ENCODE measurements at places on chromosomes 1 and 21.

DNA sequence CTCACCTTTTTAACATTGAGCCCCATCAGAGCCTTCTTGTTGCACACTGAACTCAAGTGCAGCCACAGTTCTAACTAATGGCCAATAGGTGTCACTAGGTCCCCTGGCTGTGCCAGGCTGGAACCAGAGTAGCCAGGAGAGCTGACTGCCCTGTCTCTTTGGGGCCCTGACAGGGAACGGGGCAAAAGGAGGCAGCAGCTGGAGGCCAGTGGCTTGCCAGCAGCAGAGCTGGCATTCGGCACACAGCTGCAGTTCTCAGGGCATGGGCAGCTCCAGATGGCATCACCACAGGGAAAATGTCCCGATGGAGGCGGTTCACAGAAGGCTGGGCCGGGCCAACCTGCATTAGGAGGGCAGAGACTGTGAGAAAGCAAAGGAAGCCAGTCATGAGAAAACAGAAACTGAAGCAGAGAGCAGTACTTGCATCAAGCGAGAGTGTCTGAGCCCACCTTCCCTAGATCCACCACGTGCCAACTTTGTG lies 188.6 kb downstream of the FCRL5 start:
- no peak overlapping the region for H3K4me3 ChIP-seq
- no peaks in the 10 kb centered on the region for H3K36me3 ChIP-seq
- peaks cover 1% of the 10 kb centered on the region for H3K4me1 ChIP-seq
- H3K27ac ChIP-seq: no peak overlapping the region
- H3K27me3 ChIP-seq: no peaks in the 10 kb centered on the region

DNA sequence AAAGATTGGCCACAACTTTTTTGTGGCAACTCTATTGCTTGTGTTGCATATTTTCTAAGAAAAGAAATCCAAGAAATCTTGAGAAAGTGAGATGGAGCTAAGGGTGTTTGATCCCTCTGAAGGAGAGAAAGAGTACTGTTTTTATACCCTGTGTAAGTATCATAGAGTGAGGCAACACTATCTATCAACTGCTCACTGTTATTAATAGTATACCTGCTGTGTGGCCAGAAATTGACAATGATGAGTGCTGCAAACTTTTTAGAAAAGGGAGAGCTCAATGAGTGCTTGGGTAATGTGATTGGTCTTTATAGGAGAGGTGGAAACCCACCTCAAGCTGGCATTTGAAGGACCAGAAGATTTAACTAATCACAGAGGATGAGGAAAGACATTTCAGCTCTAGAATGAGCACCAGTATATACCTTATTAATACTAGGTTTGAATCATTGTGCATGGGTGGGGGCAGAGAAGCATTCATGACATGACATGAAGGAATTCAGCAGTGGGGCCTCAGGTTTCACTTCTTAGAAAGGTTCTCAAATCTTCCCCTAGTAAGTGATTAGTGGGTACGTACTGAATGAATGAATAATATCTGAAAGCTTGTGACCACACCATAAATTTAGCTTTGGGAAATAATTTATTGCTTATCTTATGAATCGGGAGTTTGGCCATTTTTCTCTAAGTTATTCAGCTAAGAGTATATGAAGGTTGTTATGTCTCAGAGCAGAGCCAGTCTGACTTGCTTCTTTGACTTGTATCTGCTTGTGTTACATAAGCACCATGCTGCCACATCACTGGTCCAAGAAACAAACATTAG lies 169.2 kb upstream of the SGIP1 start:
- no peaks in the 10 kb centered on the region for H3K4me1 ChIP-seq
- no peak overlapping the region for H3K4me3 ChIP-seq
- DNase-seq: no peak
- no peaks in the 10 kb centered on the region for H3K27me3 ChIP-seq
- no peaks in the 10 kb centered on the region for H3K36me3 ChIP-seq
- H3K27ac ChIP-seq: no peak overlapping the region

DNA sequence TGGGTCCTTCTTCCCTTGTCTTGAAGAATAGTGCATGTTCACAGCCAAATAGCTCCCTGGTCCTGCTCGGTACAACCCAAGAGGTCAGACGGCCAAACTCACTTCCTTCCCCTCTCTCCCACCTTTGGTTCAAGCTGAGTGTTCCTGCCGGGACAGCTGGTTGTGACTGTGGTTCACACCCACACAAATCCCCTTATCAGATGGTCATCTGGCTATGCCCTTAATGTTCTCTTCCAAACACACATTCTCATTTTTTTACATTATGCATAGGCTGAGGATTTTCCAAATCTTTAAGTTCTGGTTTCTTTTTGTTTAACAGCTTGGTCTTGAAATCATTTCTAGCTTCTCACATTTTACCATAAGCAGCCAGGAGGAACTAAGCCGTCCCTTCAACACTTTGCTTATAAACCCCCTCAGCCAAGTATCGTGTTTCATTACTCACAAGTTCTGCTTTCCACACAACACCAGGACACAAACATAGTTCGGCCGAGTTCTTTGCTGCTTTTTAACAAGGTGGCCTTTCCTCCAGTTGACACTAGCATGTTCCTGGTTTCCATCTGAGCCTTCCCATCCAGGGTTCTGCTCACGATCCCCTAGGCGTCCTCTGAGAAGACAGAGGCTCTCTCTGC lies 19.7 kb upstream of the TSPEAR start:
- H3K4me1 ChIP-seq: no peaks in the 10 kb centered on the region
- H3K27ac ChIP-seq: no peak overlapping the region
- no peaks in the 10 kb centered on the region for H3K27me3 ChIP-seq
- no peak overlapping the region for H3K4me3 ChIP-seq
- no peak for DNase-seq

DNA sequence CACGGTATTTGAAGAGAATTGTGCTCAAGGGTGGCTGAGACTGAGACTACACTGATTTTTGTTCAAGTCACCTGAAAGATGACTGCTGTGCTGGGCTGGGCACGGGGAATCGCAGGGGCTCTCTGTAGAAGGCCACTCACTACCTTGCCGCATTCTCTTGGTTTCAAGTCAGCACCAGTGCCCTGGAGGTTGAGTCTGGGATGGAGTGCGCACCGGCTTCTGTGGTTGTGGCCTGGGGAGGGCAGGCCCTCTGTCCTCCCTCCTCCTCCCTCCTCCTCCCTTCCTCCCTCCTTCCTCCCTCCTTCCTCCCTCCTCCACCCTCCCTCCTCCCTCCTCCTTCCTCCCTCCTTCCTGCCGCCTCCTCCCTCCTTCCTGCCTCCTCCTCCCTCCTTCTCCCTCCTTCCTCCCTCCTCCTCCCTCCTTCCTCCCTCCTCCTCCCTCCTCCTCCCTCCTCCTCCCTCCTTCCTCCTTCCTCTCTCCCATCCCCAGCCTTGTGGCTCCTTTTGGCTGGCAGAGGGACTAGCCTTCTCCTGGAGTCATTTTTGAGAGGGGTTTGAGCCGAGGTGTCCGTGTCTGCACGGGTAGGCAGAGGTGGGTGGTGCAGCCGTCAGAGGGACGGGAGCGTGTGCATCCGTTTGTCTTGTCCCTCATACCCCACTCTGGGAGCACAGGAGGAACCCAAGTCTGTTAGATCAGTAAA lies 9.5 kb downstream of the RER1 start:
- H3K4me1 ChIP-seq: peaks cover 3% of the 10 kb centered on the region
- peaks cover 86% of the 10 kb centered on the region for H3K36me3 ChIP-seq
- no peaks in the 10 kb centered on the region for H3K27me3 ChIP-seq
- H3K27ac ChIP-seq: no peak overlapping the region
- H3K4me3 ChIP-seq: no peak overlapping the region
- no peak for DNase-seq

- peak; percentile 64 for DNase-seq
- H3K27ac ChIP-seq: no peak overlapping the region
- no peaks in the 10 kb centered on the region for H3K27me3 ChIP-seq
- no peaks in the 10 kb centered on the region for H3K36me3 ChIP-seq
- no peak overlapping the region for H3K4me3 ChIP-seq
Measured at GRCh38 chr1:68421350-68421749, 28.4 kb downstream of the RPE65 start.

GRCh38 chr1:153346077-153346723 lies 2.4 kb downstream of the PGLYRP4 start:
- no peaks in the 10 kb centered on the region for H3K36me3 ChIP-seq
- H3K27me3 ChIP-seq: no peaks in the 10 kb centered on the region
- peaks cover 19% of the 10 kb centered on the region for H3K4me1 ChIP-seq
- no peak for DNase-seq

GRCh38 chr1:87603626-87604025 lies 274.9 kb downstream of the LMO4 start:
- no peak overlapping the region for H3K27ac ChIP-seq
- no peaks in the 10 kb centered on the region for H3K4me1 ChIP-seq
- no peak for DNase-seq
- H3K27me3 ChIP-seq: no peaks in the 10 kb centered on the region
- no peak overlapping the region for H3K4me3 ChIP-seq

DNA sequence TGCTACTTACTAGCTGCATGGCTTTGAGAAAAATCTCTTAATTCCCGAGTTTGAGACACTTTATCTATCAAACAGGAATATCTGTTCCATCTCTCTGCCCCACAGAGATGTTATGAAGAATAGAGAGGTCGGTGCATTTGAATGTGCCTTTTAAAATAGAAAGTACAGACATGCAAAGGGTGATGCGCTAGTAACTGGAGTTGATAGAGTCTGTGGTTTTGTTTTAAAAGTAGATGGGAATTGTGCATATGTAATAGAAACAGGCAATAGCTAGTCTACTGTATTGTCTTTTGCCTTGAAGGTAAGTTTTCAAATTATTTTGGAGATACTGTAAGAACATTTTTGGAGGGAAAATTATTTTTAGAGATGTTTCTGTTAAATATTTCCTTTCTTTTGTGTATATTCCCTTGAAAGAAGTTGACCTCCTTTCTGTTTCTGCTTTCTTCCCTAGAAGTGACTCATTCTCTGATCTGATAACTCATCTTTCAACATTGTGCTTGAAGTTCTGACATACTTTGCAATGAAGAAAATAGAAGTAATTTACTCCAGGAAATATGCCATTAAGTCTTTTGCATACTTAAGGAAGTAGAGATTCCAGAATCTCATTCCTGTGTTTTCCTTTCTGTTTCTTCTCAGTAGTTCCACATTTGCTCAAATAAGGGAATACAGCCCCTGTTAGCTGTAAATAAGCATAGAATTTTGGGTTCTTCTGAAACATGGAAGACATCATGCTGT lies 151.6 kb downstream of the SDCCAG8 start:
- H3K4me3 ChIP-seq: no peak overlapping the region
- H3K27me3 ChIP-seq: no peaks in the 10 kb centered on the region
- H3K4me1 ChIP-seq: no peaks in the 10 kb centered on the region
- H3K27ac ChIP-seq: no peak overlapping the region
- DNase-seq: peak; percentile 7
- no peaks in the 10 kb centered on the region for H3K36me3 ChIP-seq

DNA sequence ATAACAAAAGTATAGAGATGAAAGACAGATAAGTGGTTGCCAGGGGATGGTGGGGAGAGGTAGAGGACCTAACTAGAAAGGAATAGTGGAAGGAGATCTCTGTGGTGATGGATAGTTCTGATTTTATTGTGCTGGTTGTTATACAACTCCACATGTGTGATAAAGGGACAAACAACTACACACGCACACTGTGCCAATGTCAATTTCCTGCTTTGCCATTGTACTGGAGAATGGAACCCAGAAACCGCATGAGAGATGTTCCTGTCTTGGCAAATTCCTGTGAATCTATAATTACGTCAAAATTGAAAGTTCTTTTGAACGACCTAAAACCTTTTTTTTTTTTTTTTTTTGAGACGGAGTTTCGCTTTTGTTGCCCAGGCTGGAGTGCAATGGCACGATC lies 11.0 kb downstream of the TNFRSF9 start:
- H3K27ac ChIP-seq: no peak overlapping the region
- H3K36me3 ChIP-seq: no peaks in the 10 kb centered on the region
- no peak overlapping the region for H3K4me3 ChIP-seq

- no peak for DNase-seq
- H3K27me3 ChIP-seq: no peaks in the 10 kb centered on the region
- H3K36me3 ChIP-seq: no peaks in the 10 kb centered on the region
- peaks cover 6% of the 10 kb centered on the region for H3K4me1 ChIP-seq
Measured at GRCh38 chr1:55445416-55445815, 230.3 kb upstream of the USP24 start.

DNA sequence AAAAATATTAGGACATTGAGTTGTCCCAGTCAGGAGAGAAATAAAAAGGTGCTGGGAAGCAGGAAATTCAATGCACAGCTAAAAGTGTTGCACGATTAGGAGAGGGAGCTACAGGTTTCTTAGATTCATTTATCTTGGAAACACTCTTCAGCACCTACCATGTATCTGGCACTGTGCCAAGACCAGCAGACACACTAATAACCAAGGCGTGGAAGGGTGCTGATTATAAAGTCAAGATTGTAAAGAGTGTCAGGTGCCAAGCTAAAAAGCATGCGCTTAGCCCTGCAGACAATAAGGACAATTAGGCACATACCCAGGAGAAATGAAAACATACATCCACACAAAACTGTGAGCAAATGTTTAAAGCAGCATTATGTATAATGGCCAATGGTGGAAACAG lies 129.9 kb downstream of the DSCAM start:
- H3K4me3 ChIP-seq: no peak overlapping the region
- no peaks in the 10 kb centered on the region for H3K36me3 ChIP-seq
- H3K27ac ChIP-seq: no peak overlapping the region

DNA sequence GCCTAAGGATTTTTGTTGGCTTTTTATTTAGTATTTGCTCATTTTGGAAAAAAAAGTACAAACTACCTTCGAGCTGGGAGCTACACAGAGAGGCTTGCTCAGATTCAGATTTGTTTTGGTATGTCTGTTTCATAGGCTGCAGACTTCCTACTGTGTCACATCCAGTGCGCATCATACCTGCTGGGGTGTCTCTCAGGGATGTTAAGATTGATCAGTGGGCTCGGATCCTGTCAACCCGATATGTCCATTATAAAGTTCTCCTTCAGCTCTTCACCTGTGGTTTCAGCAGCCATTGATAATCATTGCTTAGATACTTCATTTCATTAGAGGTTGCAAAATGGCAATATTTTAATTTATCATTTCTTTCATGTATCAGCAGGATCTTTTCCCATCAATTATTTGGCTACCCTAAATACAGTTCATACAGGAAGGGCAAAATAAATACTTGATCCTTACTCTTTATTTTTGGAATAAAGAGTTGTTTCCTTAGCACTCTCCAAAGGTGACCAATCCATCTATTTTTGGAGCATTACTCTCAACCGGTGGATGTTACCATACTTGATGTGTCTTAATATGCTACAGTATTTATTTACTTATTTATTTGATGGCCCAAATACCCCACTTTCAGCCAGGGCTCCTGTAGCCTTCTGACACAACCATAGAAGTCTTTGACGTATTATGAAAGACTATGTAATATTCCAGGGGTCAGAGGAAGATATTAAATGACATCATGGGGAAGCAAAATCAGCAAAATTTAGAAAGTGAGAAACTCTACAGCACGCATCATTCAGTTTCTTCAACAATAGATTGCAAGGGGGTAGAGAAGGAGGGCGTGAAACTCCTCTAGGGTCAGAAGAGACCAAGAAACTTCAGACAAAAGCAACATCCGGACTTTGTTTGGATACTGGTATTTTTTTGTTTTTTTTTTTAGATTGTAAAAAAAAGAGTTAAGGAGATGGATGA lies 55.3 kb upstream of the HNRNPU start:
- no peak overlapping the region for H3K4me3 ChIP-seq
- no peak overlapping the region for H3K27ac ChIP-seq
- no peaks in the 10 kb centered on the region for H3K36me3 ChIP-seq
- peaks cover 8% of the 10 kb centered on the region for H3K27me3 ChIP-seq
- H3K4me1 ChIP-seq: peaks cover 2% of the 10 kb centered on the region

- no peak for DNase-seq
- no peaks in the 10 kb centered on the region for H3K36me3 ChIP-seq
- H3K27me3 ChIP-seq: no peaks in the 10 kb centered on the region
- no peak overlapping the region for H3K27ac ChIP-seq
- H3K4me3 ChIP-seq: no peak overlapping the region
Measured at GRCh38 chr1:59568158-59568935, 246.4 kb upstream of the HOOK1 start.
